Stimulated activated CD8-positive, alpha-beta memory T cell treated with anti-CD3 and anti-CD28 coated beads, Interleukin-7, amount 100 ng/mL, for 1 hour (primary cell): ENCODE measurements at places on chromosomes 5 and 9.

DNA sequence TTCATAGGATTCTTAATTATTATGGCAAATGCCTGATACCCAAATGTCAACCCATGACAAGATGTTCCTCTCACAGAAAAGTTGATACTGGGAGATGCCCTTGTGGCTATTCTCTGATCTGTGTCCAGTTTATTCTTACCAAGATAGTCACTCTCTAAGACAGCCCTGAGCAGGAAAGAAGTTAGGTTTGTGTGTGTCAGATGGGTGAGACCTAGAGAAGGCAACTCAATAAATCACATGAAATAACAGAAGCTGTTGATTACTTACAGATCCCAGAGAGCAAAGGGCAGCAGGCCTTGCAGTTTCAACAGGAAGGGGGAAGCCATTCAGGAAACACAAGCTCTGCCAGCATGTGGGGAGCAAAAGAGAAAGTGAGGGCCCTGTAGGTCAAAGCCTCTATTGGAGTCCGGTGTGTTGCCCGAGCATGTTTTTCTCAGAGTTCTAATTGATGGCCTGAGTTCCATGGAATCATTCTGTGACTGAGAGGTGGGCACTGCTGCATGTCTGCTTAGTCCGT lies 1193.7 kb upstream of the CDH18 start:
- no peak for DNase-seq

GRCh38 chr9:82604947-82605656 lies 457.8 kb downstream of the RASEF start:
- DNase-seq, result no peak

- no peak for DNase-seq
Observed at GRCh38 chr9:89374176-89374575, 55.9 kb downstream of the SECISBP2 start.

DNA sequence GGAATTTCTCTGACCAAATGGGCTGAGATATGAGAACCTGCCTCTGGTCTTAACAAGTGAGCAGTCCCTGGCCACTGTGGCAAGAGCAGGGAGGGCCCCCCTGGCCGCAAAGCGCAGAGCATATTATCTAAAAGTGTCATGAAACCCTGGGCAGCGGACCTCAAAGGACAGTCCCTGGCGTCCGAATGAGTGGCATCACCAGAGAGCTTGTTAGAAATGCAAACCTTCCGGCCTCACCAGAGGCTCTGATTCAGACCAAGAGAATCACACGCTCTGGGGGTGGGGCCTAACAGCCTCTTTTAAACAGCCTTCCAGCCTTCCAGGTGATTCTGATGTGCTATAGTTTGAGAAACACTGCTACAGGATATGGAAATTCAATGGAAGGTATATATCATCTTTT lies 10.9 kb downstream of the PTPN3 start:
- DNase-seq, result no peak

- no peak for DNase-seq
Observed at GRCh38 chr5:142400415-142400814, 75.6 kb upstream of the SPRY4 start.

- DNase-seq, result no peak
Observed at GRCh38 chr5:167317884-167318283, 973.6 kb upstream of the WWC1 start.

DNA sequence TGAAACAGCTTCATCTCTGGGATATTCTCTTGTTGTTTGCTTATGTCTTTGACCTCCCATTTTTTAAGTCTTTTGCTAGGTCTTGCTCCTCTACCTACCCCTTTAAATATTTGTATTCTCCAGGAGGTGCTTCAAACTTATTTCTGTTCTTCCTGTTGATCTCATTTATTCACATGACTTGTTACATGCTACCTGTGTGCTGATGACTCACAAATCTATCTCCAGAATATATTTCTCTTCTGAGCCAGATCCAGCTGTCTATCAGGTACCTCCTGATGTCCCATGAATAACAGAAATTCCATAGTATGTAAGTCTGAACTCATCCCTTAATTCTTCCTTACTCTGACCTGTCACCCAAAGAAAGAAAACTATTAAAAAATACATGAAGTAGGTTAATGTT lies 11.0 kb downstream of the NIPBL start:
- DNase-seq, result no peak

GRCh38 chr5:119358530-119358900 lies 2.7 kb downstream of the TNFAIP8 start:
- DNase-seq, result no peak

DNA sequence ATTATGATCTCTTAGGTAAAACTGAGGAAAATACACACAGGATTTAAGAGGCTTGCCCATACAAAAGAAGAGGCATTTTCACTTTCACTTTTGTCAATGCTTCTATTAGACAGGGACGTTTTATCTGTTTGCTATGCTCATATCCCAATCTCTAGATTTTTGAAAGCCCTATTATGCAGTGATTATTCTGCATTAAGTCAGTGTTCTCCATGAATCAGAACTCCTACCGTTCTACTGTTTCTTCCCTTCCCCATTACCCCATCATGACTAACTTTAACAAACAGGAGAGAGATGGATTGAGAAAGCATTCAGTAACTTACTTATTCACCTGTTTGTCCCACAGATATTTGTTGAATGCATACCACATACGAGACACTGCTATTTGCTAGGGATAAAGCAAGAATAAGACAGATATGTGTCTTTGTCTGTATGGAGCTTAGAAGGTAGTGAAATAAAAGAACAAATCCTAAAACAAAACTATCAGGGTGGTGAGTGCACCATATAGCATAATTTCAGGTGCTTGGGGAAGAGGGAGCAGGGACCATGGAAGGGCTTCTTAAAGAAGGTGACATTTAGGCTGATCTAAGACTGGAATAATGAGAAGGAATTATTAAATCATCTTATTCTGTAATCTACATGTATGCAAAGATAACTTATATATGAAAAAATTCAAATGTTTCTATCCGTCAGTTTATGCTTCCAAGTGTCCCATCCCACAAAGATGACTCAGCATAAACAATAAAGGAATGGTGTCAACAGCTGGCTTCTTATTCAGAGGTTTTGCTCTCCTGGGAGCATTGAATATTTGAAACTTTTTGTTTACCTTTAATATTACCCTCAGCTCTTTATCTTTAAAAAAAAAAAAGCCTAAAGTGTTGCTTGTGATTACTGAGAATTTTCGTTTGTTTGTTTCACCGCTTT lies 328.1 kb downstream of the HINT1 start:
- no peak for DNase-seq

DNA sequence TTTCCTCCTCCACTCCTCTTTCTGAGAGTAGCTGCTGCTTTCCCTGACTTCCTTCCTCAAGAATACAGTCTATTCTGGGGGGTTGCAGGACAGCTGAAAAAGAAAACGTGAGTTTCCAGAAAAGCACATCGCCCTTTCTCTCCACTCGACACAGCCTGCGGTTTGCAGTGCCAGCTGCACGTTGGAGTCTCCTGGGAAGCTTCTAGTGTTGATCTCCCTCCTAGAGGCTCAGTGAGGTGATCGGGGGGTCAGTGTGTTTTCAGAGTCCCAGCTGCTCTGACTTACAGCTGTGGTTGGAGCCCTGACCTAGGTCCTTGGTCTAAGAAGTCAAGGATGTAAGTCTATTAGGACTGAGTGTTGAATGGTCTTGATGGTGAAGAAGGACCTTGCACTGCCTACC lies 25.0 kb upstream of the SUSD3 start:
- no peak for DNase-seq

DNA sequence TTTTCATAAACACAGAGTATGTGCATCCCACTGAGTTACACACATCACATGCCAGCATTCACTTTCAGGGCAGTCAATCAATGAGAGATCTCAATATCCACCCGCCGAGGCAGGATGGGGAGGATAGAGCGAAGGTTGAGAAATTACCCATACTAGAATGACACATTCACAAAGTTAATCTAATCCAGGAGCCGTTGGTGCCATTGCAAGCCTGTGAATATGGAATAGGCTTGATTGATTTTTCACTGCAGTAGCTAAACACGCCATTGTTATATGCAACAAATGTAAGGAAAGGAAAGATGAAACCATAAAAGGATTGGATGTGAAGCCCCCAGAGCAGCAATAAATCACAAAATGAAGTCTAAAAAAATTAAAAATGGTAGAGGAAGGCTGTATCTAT lies 167.9 kb upstream of the GPR151 start:
- DNase-seq, result no peak

DNA sequence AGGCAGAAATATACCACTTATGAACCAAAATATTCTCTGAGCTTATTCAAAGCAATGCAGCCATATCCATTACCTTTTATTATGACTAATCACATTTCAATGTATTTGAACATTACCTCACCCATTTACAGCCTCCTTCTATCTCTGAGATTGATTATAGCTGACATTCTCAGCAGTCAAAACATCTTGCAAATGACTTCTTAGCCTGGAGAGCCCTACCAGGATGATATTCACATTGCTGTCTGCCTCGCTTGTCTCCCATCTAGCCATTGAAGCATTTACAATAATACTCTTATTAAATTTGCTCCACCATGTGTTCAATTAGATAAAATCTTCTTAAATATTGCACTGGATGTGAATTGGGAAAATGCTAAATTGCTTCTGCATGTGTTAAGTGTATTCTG lies 1879.9 kb upstream of the ACO1 start:
- no peak for DNase-seq
